ENCODE measurements at places on chromosomes 7 and 10. TPM values are rescaled to one million over a fixed set of nuclear protein-coding genes. Genes with fewer than 3 reads are reported as not detected.

Gene GALNT17
- 0.38 TPM for total RNA-seq

Gene HOXA1
- total RNA-seq: 3.5 TPM

Gene PDK4
- 0.23 TPM for total RNA-seq

Gene SUN3
- total RNA-seq: not detected

Gene CAV1
- 48.2 TPM for total RNA-seq

Gene RSBN1L
- 17.2 TPM for total RNA-seq

Gene PRLHR
- not detected for total RNA-seq

Gene LRRC17
- 0.92 TPM for total RNA-seq

Gene LYZL2
- not detected for total RNA-seq

Gene OR6V1
- not detected for total RNA-seq

Gene DOCK1
- total RNA-seq: 116 TPM

Gene GPNMB
- 0.49 TPM for total RNA-seq

Gene CD36
- 3.8 TPM for total RNA-seq

Gene VPS50
- 20.6 TPM for total RNA-seq

Gene NKX1-2
- 0.77 TPM for total RNA-seq

Gene GBF1
- 45.1 TPM for total RNA-seq

Gene CXCL12
- total RNA-seq: 0.97 TPM

Gene AKR1B15
- total RNA-seq: not detected

Gene NUTM2A
- total RNA-seq: 2.6 TPM

Gene NPTX2
- total RNA-seq: 0.44 TPM

Gene MOGAT3
- not detected for total RNA-seq

Gene KIF11
- total RNA-seq: 9.4 TPM

Gene MKX
- 0.80 TPM for total RNA-seq

Gene ACSM6
- total RNA-seq: not detected

Gene ATG9B
- 0.85 TPM for total RNA-seq

Gene HMX3
- not detected for total RNA-seq

Gene ADAM8
- total RNA-seq: 1.5 TPM

Gene NYAP1
- total RNA-seq: 2.2 TPM

Gene SPDYE3
- not detected for total RNA-seq

Gene CCL24
- not detected for total RNA-seq

Measured in endothelial cell (in vitro differentiated cells).